ENCODE measurements at places on chromosomes 1 and 21. TPM values are rescaled to one million over a fixed set of nuclear protein-coding genes. Genes with fewer than 3 reads are reported as not detected.

Gene FMO4
- total RNA-seq, result 1.3 TPM

Gene CLDN19
- total RNA-seq, result not detected

Gene KIF14
- 24.4 TPM for total RNA-seq

Gene DNAJC6
- total RNA-seq, result 2.8 TPM

Gene ZNF672
- total RNA-seq, result 49.8 TPM

Gene PNRC2
- 157 TPM for total RNA-seq

Measured in T-helper 2 cell treated with Interferon-gamma antibody and Interleukin-4, amounts not matched to agents 100 ng/mL and 5 ng/mL, for 36 hours (primary cell).